CD4-positive, CD25-positive, alpha-beta regulatory T cell (primary cell): ENCODE measurements at places on chromosomes 3 and 15. TPM values are rescaled to one million over a fixed set of nuclear protein-coding genes. Genes with fewer than 3 reads are reported as not detected.

Gene CCDC54
- not detected for polyA plus RNA-seq

Gene CATSPER2
- polyA plus RNA-seq: 1.5 TPM

DNA sequence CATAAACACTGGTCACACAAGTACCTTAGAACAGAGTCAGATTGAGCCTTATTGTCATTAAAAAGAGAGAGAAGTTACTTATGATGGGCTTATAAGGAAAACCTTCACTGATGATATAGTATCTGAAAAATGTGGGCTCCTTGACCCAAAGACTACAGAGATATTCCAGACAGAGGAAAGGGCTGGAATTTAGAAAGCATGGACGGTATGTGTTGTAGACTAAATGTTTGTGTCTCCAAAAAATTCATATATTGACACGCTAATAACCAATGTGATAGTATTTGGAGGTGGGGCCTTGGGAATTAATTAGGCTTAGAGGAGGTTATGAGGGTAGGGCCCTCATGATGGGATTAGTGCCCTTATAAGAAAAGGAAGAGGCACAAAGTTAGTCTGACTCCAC lies 61.0 kb upstream of the DAZL start:
- DNase-seq: no peak

DNA sequence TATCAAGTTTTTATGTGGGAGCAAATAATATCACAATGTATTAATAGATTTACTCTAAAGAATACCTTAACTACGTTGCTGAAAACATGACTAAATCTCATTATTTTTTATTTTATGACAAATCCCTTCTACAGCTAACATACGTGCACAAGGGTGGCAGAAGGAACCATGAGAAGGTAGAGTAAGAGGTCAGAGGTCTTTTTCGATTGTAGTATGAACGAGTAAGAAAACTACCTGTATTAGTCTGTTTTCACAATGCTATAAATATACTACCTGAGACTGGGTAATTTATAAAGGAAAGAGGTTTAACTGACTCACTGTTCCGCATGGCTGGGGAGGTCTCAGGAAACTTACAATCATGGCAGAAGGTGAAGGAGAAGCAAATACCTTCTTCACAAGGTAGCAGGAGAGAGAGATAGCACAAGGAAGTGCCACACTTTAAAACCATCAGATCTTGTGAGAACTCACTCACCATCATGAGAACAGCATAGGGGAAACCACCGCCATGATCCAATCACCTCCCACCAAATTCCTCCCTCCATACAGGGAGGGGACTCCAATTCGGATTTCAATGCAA lies 95.3 kb downstream of the SUCLG2 start:
- DNase-seq: no peak

Gene POLQ
- 0.36 TPM for polyA plus RNA-seq

Gene ABI3BP
- 0.07 TPM for polyA plus RNA-seq

Gene NOX5
- not detected for polyA plus RNA-seq

DNA sequence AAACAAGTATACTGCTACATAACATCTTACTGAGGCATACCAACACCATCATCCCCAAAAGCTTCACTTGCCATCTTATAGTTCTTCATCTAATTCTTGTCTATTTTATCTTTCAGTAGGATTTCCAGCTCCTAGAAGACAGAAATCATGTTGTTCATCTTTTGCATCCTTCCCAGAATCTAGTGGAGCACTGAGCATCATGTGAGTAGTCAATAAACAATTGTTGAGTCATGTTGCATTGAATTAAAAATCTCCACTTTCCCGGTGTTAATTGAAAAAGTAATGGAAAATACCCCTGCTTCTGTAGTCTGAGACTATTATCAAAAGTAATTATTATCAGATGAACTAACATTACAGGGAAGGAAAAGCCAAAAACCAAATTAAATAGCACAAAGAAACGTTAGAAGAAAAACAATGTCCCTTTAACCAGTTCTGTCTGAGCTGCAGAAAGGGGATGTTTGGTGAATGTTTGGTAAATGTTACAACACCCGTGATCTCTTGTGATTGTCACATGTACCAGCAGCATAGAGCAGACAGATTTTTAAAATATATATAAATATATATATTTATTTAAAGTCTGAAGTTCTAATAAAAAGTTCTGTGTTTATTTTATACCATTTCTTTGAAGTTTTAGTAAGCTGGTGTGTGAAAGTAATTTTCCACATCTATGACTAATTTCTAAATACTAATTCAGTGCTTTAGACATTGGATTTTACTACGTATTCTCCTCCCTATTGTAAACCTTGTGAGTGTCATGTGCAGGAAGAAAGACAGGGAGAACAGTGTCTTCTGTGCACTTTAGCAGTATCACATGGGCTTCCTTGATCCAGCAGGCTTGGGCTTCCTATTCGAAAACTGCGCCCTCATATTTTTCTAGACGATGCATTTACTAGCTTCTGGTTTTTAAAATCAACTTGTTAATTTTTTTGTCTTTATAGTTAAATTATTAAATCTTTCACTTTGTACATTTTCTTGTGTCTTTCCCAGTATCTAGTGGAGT lies 85.6 kb downstream of the RAP2B start:
- DNase-seq: no peak

Gene CLCN2
- 0.59 TPM for polyA plus RNA-seq

Gene CIB1
- 185 TPM for polyA plus RNA-seq

- DNase-seq: no peak
Measured at GRCh38 chr3:11510001-11510340, 133.7 kb downstream of the VGLL4 start.

GRCh38 chr3:108485146-108485545 lies 25.2 kb downstream of the MYH15 start:
- no peak for DNase-seq

GRCh38 chr15:64772488-64772887 lies 2.9 kb downstream of the RBPMS2 start:
- DNase-seq: no peak

DNA sequence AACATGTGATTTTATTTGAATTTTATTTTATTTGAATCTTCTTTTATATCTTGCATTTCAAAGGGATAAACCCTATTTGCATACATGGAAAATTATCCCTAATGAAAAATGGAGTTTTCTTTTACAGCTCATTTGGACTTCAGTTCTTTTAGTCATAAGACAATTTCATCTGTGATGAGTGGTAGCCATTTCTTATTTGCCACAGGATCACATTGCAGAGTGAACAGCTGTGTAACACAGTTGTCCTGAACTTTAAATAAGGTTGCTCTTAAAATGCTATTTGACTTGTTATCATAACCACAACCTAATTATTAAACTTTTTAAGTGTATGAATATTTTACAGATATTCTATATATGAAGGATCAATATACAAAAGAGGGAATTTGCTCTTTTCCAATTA lies 221.7 kb upstream of the ROPN1 start:
- DNase-seq: no peak

DNA sequence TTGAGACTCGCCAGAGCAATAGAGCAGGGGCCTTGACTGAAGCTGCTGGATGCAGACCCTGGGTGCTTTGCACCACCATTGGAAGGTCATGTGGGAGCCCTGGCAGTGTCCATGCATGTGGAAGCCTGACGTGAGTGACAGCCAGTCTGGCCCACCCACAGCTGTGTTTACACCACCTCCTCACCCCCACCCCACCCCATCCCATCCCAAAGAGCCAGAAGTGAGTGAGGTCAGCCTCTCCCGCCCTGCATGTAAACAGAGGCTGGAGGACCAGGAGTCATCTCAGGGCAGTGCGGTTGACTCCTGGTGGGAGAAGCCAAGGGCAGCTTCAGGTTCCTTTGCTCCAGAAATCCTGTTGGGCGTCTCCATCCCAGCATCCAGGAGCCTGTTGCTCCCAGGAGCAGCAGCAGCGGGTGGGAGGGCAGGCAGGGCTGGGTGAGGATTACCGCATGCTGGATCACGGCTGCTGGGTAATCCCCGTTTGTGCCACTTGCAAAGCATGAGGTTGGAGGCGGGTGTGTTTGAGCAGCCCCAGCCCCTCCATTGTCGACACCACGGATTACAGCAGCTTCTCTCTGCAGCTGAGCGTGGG lies 44.6 kb downstream of the CORO2B start:
- DNase-seq: no peak

- no peak for DNase-seq
Measured at GRCh38 chr3:9291821-9292410, 42.5 kb upstream of the SRGAP3 start.

Gene CCDC33
- polyA plus RNA-seq: not detected

Gene FAH
- 2.4 TPM for polyA plus RNA-seq

DNA sequence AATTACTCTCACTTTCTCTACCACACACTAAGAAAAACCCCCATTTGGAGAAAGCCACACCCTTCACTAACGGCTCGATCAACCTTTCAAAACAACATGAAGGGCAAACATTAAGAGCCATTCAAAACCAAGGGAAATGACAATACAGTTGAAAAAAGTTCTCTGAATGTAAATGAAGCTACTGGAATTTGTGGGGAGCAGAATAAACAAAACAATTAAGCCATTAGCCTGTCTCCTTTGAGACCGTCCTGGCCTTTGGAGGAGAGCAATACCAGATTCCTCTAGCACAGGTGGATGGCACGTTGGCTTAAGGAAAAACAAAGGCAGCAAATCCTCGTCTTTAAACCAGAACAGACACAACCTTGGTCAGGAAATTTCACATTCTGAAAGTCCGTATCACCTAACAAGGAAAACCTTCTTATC lies 18.7 kb downstream of the MYO1E start:
- peak; percentile 74 for DNase-seq

Gene CACNA2D2
- polyA plus RNA-seq: 0.26 TPM

Gene A4GNT
- polyA plus RNA-seq: not detected

DNA sequence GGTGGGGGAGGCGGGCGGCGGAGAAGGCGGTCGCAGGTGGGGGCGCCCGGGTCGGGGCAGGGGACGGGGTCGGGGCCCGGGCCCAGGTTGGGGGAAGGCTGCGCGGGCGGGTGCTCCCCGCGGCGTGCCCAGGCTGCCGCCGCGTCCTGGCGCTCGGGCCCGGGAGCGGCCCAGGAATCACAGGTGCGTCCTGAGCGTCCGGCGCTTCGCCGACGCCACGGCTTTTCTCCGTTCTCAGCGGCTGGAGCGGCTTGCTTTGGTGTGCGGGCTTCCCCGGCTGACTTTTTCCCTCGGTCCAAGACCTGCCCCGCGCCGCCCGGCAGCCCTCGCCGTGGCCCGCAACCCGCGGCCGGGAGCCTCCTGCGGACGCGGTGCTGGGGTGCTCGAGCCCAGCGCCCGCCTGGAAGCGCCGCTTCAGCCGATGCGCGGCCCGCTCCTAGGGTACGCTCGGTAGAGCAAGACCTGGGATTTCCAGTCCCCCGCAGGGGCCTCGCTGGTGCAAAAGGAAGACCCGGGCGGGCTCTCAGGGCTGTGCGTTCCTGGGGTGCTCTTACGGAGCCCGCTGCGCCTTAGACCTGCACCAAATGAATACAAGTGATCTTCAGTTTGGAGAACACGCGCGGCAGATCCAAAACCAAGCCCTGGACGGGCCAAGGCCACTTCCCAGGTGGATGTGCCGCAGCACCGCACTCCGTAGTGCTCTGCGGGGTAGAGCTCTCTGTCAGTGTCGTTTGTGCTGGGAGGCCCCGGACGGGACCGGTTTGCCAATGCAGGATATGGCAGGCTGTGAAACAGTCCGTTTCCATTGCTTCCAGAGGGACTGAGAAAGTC lies 639 bp downstream of the NIPA1 start:
- DNase-seq: no peak

Gene DZIP1L
- polyA plus RNA-seq: not detected

DNA sequence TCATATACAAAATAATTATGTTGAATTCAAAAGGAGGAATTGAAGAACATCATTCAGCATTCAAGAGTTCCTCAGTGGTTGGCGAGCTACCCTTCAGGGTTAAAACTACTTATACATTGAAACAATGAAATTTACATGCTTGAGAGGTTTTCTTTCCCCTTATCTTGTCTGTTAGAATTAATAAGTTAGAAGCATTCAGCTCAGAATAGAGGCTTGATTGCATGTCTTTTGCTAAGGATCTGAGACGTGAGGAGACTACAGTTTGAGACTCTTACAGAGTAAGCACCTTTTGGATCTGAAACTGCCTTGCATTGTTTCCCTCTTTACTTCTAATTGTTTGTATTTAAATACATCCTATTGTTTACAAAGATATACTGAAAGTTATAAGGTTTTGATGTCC lies 157.6 kb downstream of the NSUN3 start:
- no peak for DNase-seq

DNA sequence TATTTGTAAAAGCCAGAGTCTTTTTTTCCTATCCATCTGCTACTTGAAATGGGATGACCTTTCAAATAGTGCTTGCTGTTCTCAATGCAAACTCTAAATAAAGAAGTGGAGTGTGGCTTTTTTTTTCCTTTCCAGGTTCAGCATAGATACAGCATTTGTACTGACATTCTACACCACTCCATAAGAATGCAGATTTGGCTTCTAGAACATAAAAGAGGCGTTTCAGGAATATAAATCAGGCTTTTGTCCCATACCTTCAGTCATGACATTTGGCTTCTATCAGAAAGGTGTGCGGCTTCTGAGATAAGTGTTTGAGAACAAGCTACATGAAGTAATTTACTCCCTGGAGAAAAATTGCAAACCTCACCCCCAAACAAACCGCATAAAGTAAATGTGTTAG lies 553.1 kb downstream of the FHIT start:
- DNase-seq: no peak

GRCh38 chr15:43194795-43195194 lies 9.6 kb downstream of the CCNDBP1 start:
- DNase-seq: no peak

GRCh38 chr3:159731254-159731653 lies 257.4 kb upstream of the IL12A start:
- DNase-seq: no peak

GRCh38 chr15:73957276-73957675 lies 31.0 kb downstream of the LOXL1 start:
- DNase-seq: no peak

Gene NEK10
- not detected for polyA plus RNA-seq

GRCh38 chr3:70753572-70753971 lies 441.1 kb upstream of the MDFIC2 start:
- DNase-seq: no peak

Gene GOLGA6D
- polyA plus RNA-seq: not detected
